ENCODE measurements at places on chromosomes 16 and 17.

GRCh38 chr17:80917716-80918560, 73.7 kb upstream of the CHMP6 start:
- no peak for DNase-seq

GRCh38 chr16:31138621-31139578, 3.4 kb upstream of the PRSS8 start:
- DNase-seq: peak; percentile 83

DNA sequence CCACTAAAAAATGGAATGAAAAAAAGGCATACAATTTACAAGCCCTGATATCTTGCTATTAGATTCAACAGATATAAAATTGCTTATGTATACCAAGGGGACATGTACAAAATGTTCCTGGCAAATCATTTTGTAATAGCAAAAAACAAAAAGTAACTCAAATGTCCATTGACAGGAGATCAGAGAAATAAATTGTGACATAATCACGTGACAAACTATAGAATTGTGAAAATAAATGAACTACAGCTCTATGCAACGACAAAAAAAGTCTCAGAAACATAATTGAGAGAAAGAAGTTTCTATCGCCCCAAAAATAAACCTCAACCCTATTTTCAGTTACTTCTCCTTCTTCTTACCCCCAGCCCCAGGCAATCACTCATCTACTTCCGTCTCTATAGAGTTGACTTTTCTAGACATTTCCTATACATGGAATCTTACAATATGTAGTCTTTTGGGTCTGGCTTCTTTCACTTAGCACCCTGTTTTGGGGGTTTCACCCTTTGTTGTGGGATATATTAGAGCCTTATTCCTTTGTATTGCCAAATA, 12.1 kb upstream of the ACE start:
- no peak for DNase-seq

- DNase-seq: no peak
Observed at GRCh38 chr17:285751-286422, 66.7 kb downstream of the RPH3AL start.

- no peak for DNase-seq
Observed at GRCh38 chr16:49333259-49333597, 40.4 kb upstream of the C16orf78 start.

GRCh38 chr16:67425580-67425979, 5.3 kb upstream of the HSD11B2 start:
- DNase-seq: no peak

GRCh38 chr16:6891496-6891895, 441.1 kb upstream of the RBFOX1 start:
- DNase-seq: no peak

DNA sequence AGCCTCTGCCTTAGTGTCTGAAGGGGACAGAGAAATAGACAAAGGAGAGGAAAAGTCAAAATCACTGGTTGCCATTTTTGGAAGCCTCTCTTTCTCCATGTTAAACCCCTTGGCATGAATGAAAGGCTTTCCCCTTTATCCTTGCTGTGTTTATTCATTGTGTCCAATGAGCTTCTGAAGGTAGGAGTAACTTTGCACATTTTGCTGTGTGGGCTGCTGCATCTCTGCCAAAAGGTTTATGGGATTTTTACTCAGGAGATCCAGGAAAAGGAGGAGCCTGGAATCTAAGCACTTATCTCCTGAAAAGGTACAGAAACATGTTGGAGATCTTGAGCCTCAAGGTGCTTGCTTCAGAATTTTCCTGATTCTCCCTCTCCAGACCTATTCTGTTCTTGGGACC, 3.9 kb downstream of the CNTROB start:
- no peak for DNase-seq

DNA sequence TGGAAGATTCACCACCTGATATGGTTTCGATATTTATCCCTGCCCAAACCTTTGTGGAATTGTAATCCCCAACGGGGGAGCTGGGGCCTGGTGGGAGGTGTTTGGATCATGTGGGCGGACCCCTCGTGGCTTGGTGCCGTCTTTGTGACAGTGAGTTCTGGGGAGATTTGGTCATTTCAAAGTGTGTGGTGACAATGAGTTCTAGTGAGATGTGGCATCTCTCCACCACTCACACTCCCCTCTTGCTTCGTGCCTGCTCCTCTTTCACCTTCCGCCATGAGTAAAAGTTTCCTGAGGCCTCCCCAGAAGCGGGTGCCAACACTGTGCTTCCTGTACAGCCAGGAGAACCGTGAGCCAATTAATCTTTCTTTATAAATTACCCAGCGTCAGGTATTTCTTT, 9.7 kb downstream of the CCDC57 start:
- DNase-seq: no peak

- no peak for DNase-seq
Observed at GRCh38 chr16:30662449-30662848, 4.2 kb downstream of the FBRS start.

DNA sequence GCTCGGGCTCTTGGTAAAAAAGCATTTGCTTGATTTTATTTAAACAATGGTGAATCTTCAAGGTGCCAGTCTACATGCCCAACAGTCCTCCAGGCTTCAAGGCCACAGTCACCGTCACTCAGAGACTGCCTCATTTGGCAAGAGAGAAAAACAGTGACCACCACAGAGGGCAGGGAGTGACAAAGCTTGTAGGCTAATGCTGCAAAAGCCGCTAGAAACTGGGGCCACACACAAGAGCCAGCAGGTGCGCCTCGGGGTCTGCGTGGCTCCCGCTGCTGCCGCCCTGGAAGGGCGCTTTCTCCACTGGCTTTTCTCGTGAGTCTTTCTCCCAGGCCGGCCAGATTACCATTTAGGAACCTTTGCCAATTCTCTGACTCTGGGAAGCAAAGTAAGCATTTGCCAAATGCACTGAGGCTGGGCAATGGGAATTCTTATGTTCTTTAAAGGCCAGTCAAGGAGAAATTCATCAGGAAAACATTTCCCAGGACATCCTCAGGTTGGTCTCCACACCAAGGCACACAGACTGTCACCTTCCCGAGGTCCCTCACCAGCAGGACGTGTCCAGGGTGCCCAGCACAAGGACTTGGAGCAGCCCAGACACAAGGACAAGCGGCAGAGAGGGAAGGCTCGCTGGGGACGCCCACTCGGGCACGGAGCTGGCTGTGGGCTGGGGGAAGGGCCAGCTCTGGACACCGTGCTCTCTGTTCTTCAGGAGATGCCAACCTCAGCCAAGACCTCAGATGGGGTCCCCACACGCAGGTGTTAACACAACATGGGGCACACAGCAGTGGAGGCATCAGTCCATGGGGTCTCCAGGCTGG, 12.5 kb upstream of the C16orf95 start:
- DNase-seq: no peak

DNA sequence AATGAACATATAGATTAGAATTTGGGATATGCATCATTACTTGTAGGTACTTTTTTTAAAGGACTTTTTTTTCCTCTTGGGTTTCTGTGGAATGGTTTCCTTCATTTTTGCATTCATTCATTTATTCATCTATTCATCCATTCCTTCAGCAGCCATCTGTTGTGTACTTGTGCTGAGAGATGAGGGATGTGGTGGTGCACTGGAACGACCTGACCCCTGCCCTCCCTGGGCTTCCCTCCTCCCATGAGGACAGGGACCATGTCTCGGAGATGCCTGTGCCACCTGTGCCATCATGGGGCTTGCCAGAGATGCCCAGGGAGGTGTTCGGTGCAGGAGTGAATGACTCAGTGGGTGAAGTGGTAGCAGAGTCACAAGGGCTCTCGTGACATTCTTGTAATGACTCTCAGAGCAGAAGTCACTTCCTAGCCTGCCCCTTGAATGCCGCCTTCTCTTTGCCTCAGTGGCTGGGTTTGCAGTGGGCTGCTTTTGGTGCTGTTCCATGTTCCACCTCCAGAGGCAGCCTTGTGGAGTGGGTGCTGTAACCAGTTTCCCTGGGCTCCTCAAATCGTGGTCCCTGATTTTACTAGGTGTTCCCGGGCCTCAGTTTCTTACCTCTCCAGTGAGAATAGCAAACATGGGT, 43.9 kb downstream of the CLEC16A start:
- DNase-seq: no peak

GRCh38 chr17:67021196-67021595, 23.2 kb upstream of the CACNG1 start:
- DNase-seq: no peak

DNA sequence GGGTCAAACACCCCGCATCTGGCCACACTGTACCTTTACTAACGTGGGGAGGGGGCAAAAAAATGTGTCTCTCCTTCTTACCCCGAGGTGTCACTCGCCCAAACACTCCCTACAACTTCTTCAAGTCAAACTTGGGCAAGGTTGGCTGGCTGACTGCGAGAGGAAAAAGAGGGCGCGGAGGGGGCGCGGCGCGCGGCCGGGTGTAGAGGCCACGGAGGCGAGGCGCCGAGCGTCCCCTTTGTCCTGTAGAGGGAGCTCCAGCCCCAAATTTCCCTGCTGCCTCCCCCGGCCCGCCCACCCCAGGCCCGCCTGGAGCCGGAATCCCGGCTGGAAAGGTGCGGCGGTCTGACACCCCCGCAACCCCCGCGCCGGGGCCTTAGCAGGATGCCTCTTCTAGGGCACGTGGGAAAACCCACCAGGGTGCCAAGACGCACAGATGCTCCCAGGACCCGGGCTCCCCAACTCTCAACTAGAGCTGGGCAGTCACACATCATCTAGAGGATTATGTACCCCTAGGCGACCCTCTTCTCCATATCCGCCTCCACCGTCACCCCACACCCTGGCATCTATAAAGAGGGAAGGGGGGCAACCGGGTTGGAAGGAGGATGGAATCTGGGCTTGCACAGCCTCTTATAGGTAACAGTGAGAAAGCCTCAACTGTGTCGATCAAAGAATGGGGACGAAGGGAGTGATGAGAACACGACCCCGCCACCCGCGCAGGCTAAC, 4.2 kb downstream of the IRX3 start:
- peak; percentile 32 for DNase-seq

GRCh38 chr16:54587176-54587515, 300.6 kb upstream of the IRX3 start:
- DNase-seq: no peak

- DNase-seq: no peak
Observed at GRCh38 chr16:54822492-54822891, 108.2 kb upstream of the IRX5 start.

DNA sequence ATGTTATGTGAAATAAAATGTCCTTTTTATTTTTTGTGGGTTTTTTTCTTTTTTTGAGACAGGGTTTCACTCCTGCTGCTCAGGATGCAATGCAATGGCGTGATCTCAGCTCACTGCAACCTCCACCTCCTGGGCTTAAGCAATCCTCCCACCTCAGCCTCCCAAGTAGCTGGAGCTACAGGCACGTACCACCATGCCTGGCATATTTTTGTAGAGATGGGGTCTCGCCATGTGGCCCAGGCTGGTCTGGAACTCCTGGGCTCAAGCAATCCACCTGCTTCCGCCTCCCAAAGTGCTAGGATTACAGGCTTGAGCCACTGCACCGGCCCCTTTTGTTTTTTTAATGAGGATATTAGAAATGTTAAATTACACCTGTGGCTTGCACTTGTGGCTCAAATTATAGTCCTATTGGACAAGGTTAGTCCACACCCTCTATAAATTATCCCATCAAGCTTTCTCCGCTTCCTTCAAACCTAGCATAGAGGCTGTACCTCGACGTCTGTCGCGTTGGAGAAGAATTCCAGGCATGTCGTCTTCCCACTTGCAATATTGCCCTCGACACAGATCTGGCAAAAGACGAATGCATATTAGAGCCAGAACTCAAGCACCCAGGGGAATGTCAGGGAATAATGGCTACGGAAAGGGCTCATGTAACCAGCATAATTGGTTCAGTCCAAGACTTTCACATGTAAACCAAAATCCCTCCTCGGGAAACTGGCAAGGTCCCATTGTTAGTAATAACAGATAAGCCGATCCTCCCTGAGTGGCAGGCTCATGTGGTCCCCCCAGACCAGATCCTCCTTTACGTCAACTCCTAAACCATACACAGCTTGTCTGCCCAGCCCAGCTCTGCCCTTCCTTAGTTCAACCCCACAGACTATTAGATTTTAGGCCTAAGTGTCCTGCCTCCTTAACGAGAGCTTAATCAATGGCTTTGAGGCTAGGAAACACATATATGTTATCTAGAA, 8.2 kb downstream of the TK2 start:
- DNase-seq: no peak

- DNase-seq: peak; percentile 37
Observed at GRCh38 chr17:17876959-17877528, 40.3 kb upstream of the SREBF1 start.

DNA sequence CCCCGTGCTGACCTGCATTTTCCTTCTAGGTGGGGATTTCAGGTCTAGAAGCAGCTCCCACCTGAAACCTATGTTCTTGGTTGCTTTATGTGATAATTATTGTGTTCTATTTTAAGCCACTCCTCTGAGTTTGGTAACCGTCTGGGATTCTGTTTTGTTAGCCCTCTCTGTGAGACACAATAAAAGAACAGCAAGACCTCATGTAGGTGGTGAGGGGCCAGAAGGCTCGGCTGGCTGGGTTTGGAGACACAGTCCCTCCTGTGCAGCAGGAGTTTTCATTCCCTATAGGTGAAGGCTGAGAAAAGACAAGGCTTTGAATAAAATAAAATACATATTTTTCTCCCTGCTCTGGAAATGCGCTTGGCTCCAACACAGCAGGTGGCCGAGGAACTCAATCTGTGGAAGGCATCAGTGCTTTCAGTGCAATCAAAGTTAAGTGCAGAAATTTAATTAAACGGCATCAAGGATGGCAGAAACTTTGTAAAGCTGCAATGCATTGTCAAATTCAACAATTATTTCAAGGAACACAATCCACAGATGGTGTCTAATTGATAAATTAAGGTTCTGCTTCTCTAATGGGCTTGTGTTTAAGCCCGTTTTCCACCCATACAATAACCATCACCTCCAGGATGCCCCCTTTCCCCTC, 107.8 kb downstream of the MSI2 start:
- no peak for DNase-seq

DNA sequence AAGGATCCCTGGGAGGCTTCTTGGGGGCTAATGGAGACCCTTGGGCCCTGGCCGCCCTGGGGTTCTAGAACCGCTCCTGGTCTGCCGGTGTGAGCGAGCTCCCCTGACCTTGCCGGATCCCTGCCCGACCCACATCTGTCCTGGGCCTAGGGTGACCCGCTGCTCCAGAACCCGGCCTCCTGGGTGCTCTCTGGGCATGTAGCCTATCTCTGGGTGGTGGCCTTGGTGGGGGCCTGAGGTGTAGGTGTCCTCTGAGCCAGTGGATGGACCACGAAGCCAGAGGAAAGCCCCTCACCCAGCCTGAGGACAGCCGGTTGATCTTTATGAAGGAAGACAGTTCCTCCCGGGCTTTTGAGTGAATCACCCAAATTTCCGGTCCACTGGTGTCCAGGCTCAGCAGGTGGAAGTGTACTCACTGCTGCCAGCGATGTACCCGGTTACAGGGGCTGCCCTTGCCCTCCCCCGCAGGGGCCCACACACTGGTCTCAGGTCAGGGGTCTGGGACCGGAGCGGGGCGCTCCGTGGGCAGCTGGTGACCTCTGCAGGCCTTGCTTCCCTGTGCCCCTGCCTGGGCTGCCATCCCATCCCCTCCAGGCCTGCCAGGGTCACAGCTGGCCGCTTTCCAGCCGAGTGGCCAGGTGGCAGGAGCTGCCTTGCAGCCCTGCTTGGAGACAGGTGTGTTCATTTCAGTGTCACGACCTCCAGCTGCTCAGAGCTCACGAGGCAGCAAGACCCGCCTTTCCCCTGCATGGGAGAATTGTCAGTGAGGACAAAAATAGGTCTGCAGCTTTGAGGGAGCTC, 10.5 kb upstream of the GSE1 start:
- DNase-seq: no peak

- no peak for DNase-seq
Observed at GRCh38 chr16:18003033-18003432, 333.5 kb downstream of the NPIPA8 start.

Measured in large intestine (tissue), 12 donors.